ENCODE measurements at places on chromosomes 11 and 22. TPM values are rescaled to one million over a fixed set of nuclear protein-coding genes. Genes with fewer than 3 reads are reported as not detected.

- no peak for DNase-seq
Measured at GRCh38 chr11:87405843-87406242, 368.1 kb downstream of the TMEM135 start.

- DNase-seq, result no peak
Measured at GRCh38 chr11:35330931-35331330, 88.4 kb downstream of the SLC1A2 start.

- DNase-seq, result no peak
Measured at GRCh38 chr11:134654161-134654915, 242.3 kb upstream of the B3GAT1 start.

The OR5D18 gene
- not detected for total RNA-seq

All from epithelial cell of proximal tubule (primary cell).